A549 (cell line): ENCODE measurements at places on chromosomes 7 and 10. TPM values are rescaled to one million over a fixed set of nuclear protein-coding genes. Genes with fewer than 3 reads are reported as not detected.

Gene RELN
- polyA plus RNA-seq, result not detected in 3 replicates

GRCh38 chr7:75715864-75716263, 22.9 kb downstream of the HIP1 start:
- DNase-seq, result no peak

GRCh38 chr10:124356701-124357560, 61.8 kb downstream of the OAT start:
- no peak for DNase-seq

DNA sequence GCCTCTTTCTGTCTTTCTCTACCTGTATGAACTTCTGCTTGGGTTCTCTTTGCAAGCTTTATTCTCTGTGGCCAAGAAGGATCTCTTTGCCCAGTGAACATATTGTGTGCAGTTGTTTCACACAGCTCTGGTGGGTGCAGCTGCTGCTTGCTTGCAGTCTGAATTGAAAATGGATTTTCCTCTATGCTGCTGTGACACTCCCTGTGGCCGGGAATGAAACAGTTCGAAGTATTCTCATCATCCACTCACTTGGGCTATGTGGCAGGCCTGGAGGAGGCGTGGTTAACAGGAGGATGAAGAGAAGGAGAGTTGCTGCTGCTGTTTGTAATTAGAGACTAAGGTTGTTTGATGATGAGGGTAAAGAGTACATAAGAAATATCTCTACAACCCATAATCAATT, 28.4 kb upstream of the ITGA8 start:
- DNase-seq, result no peak

Gene NEURL1
- polyA plus RNA-seq, result 0.12 to 0.37 TPM (median 0.26 TPM) in 3 replicates

DNA sequence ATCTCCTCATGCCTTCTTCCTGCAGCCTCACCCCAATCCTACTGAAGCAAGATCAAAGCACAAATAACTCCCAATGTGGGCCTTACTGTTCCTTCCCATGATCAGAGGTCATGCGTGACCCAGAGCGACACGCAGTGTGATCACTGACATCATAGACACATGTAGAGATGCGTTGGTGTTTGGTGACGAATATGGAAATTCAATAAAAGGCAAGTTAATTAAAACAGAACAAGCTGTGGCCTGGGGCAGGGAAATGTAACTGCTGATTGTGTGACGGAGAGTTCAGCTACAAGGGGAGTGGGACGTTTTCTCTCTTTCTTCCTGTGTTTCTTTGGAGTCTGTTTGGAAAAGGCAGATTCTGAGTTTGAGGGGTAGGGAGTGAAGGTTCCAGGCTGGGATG, 34.8 kb upstream of the CARD11 start:
- no peak for DNase-seq

Gene JCAD
- 4.4 to 6.4 TPM (median 5.5 TPM) in 3 replicates for polyA plus RNA-seq

DNA sequence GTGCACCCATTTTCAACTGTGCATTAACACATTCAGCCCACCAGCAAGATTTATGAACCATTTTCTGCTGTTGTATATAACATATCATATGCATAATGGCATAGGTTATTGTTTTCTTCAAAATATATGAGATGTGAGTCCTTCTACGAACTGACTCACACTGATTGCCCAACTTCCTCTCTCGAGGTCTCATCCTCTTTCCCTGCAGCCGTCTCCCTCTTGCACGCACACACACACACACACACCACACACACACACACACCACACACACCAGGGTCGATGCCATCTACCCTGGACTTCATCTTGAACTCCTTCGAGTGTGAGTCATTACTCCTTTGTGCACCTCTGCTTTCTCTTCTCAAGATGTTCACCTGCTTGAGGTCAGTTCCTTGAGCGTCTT, 36.7 kb downstream of the EGFR start:
- DNase-seq, result peak; percentile 63

Gene NRCAM
- 123 to 134 TPM (median 129 TPM) in 3 replicates for polyA plus RNA-seq

DNA sequence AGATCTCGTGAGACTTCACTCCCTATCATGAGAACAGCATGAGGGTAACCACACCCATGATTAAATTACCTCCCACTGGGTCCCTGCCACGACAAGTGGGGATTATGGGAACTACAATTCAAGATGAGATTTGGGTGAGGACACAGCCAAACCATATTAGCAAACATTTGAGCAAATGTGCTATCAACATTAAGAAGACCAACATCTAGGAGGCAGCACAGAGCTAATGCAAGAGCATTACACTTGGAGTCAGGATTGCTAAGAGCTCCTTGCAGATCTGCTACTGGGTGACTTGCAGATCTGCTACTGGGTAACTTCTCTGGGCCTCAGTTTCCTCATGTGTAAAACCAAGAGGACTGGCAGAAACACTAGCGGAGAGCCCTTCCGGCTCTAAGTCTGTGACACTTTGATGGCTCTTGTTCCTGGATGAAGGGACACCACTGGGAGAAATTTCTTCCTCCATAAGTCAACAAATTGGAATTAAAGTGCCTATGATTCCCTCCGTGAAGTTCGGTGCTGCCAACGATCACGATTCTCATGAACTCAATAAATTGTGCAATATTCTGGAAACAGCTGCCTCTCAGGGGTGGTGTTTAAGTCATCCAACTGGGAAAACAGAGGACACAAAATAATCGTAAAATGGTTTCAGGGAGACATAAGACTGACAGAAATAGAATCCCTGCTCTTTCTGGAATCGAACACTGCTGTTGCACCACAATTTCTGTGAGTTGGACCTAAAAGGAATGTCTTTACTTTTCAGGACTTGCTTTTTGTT, 115.8 kb upstream of the ITGB1 start:
- DNase-seq, result no peak

Gene CCDC6
- polyA plus RNA-seq, result 20.6 to 21.4 TPM (median 20.9 TPM) in 3 replicates

DNA sequence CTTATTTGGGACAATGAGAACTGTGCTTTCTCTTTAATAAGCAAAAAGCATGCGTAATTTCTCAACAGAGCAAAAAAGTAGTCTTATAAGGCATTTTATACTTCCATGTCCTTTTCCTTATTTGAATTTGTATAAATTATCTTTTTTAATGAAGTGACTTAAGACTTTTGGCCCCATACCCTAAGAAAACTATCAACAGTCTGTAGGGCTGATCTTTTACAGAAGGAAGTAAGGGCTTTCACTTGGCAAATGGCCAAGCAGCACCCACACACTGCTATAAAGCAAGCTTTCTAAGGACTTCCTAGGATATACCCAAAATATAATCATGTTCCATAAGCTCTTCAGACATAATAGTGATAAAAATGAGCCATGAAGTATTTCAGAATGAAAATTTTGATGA, 3.4 kb downstream of the CRPPA start:
- no peak for DNase-seq

DNA sequence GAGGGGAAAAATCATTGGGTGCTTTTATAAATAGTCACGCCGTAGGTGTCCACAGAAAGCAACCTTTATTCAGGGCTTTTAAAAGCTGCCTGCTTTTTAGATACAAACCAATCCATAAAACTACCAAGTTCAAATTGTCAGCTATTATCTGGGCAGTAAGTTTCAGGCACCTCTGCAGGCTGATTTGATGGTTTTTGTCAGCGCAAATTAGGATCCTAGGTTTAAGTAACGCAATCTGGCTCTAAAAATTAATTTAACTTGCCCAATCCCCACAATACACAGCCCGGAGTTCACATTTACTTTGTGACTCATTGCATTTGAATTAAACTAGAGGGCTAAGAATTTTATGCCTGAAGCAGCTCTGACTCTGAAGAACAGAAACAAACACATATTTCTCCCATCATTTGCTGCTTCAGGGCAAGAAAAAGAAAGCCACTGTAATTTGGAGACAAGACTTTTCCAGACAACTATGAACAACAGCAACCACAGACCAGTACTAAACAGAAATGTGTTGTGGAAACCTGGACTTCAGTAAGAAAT, 43.3 kb downstream of the NRP1 start:
- DNase-seq, result peak; percentile 60

DNA sequence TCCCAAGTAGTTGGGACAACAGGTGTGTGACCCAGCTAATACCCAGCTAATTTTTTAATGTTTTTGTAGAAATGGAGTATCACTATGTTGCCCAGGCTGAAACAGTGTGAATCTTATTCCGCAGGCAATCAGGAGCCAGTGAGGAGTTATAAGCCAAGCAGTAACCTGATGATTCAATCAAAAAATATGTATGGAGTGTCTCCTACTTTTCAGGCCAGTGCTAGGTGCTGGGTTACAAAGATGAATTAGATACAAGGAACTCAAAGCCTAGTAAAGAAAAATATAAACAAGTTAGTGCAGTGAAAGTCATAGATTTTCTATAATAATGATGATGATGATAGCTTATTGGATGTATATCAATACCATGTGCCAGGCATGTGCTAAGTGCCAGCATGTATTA, 13.2 kb upstream of the IFRD1 start:
- no peak for DNase-seq

GRCh38 chr10:5829267-5829666, 16.0 kb upstream of the GDI2 start:
- DNase-seq, result no peak

Gene ATOH7
- 0.08 to 0.18 TPM (median 0.09 TPM) in 3 replicates for polyA plus RNA-seq

Gene ABCB1
- polyA plus RNA-seq, result 0.07 to 0.09 TPM in 2 of 3 replicates, not detected in the other

GRCh38 chr7:114428211-114428610, 13.6 kb downstream of the FOXP2 start:
- DNase-seq, result no peak

- peak; percentile 46 for DNase-seq
Measured at GRCh38 chr7:80634505-80634904, 3.9 kb upstream of the CD36 start.

Gene ANKRD1
- 6.8 to 14.0 TPM (median 10.7 TPM) in 3 replicates for polyA plus RNA-seq

- no peak for DNase-seq
Measured at GRCh38 chr10:6995831-6996230, 415.0 kb downstream of the SFMBT2 start.

DNA sequence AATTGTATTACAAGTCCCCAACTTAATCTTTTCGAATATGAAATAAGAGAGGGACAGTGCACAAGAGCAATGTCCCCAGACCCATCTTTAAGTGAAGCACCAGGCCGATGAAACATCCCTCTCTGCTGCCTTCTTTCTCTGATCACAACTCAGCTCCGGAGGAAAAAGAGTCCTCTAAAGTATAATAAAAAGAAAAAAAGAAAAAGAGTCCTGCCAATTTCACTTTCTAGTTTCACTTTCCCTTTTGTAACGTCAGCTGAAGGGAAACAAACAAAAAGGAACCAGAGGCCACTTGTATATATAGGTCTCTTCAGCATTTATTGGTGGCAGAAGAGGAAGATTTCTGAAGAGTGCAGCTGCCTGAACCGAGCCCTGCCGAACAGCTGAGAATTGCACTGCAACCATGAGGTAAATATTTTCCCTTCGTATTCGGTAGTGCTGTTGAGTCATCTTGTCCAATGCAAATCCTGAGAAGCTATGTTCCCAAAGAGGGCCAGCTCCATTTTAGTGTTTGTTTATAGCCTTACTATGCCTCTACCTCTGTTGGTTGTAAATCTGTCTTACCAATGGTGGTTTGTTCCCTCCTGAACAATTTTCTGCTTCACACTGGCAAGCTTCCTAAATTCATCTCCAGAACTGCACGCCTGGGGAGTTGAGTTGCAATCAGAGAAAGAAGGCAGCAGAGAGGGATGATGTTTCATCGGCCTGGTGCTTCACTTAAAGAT, at the start of gene IFIT2:
IFIT2 (plus strand) TSS at position 326 of the 725 bp plus-strand sequence; CDS start at position 404, 78 bp downstream.
- DNase-seq, result peak; percentile 37

Gene MAGI2
- 0.35 to 0.53 TPM (median 0.48 TPM) in 3 replicates for polyA plus RNA-seq

Gene C10orf67
- polyA plus RNA-seq, result 0.05 to 0.12 TPM (median 0.06 TPM) in 3 replicates

DNA sequence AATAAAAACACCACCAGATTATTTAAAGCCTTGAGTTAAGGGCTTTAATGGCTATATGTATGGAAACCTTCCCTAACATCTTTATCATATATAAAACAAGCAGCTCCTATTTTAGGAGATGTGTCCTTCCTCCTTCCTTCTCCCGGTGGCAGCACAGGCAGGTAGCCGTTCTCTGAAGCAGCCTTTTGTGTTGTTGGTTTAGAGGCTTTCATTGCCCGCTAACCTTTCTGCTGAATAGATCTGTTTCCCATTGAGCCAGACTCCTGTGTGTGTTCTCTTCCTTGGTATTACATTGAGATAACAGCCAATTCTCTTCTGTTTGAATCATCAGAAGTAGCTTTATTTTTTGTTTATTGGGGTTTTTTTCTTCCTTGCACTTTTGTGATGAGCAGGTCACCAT, 131.3 kb downstream of the CACNB2 start:
- DNase-seq, result no peak

- DNase-seq, result peak; percentile 48
Measured at GRCh38 chr7:115005953-115006352, 84.1 kb downstream of the MDFIC start.

Gene AKR1D1
- 0.06 TPM in 1 of 3 replicates, not detected in the others for polyA plus RNA-seq

- DNase-seq, result no peak
Measured at GRCh38 chr7:24152877-24153472, 131.0 kb upstream of the NPY start.

- DNase-seq, result no peak
Measured at GRCh38 chr7:139370301-139370942, 10.7 kb downstream of the LUC7L2 start.

DNA sequence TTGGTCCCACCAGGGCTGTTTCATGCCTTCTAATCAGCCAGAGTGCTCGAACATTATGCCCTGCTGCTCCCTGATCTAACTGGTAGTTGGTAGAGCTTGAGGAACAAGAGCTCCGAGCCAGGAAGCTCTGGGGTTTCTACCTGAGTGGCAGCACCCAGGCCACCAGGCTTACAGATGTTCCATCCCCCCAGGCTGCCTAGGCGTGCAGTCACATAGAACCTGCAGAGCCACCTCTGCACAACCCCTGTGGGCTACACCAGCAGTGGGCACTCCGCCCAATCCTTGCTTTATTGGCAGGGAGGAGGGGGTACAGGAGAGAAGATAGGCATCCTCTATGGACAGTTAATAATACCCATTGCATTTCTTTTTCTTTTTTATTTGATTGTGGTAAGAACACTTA, 21.8 kb downstream of the MAP3K8 start:
- no peak for DNase-seq

- no peak for DNase-seq
Measured at GRCh38 chr7:47536661-47537611, 45.0 kb downstream of the TNS3 start.

Gene CLRN3
- 0.08 TPM in 1 of 3 replicates, not detected in the others for polyA plus RNA-seq

Gene GPR37
- 0.47 to 0.61 TPM (median 0.57 TPM) in 3 replicates for polyA plus RNA-seq

Gene PALD1
- 5.2 to 5.7 TPM (median 5.5 TPM) in 3 replicates for polyA plus RNA-seq

- no peak for DNase-seq
Measured at GRCh38 chr7:130301501-130302020, 8.6 kb downstream of the CPA4 start.

DNA sequence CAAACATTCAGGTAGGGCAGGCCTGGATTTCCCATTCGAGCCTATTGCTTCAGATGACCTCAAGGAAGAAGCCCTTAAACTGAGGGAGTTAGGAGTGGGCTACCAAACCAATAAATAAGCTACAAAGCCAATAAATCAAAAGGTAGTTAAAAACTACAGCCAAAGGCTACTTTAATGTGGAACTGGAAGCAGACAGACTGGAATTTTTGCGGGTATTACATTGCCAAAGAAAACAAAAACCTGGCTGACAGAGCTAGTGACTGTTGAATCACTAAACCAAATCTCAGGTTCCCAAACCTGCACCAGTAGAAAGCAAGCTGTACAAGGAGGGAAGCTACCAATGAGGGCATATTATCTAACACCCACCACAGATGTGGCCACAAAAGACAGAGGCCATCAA, 315.6 kb downstream of the GRM8 start:
- no peak for DNase-seq

Gene CRYGN
- polyA plus RNA-seq, result 0.07 TPM in 1 of 3 replicates, not detected in the others

DNA sequence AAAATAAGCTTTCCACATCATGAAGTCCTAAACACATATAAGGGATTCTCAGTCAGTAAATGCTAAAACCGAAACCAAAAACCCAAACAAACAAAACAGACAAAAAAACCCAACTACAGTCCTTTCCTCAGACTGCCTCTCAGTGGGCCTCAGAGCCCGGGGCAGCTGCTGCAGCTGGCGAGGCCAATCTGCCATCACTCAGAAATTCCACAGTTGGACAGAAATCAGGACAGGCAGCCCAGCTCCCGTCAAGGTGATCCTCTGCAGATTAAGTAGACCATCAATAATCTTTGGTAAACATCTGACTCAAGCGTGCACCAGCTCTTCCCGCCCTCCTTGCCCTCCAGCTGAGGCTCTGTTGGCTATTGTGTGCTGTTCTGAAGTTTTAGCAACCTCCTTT, 142.2 kb downstream of the ATXN7L1 start:
- DNase-seq, result no peak
